ENCODE measurements at places on chromosomes 13 and 19. TPM values are rescaled to one million over a fixed set of nuclear protein-coding genes. Genes with fewer than 3 reads are reported as not detected.
A peak's percentile ranks its signal among the peaks of the same experiment; 100 is the strongest.

GRCh38 chr19:3813473-3814392 is 27.6 kb upstream of the MATK start:
- DNase-seq = no peak

DNA sequence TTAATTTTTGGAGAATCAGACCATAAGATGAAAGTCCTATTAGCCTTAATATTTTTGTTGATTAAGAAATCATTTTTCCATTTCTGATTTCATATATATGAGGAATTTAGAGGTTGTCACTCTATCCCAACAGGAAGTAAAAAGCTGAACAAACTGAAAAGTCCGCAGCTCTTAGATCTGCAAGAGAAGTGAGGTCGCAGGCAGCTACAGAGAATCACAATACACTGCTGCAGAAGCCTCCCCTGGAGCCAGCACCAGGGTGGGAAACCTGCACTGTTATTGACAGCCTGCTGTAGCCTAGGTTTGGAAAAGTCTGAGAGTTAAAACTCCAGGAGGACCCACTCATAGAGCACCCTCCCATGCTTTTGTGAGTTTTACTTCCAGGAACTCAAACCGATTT is 29.9 kb downstream of the TNFRSF19 start:
- no peak for DNase-seq

DNA sequence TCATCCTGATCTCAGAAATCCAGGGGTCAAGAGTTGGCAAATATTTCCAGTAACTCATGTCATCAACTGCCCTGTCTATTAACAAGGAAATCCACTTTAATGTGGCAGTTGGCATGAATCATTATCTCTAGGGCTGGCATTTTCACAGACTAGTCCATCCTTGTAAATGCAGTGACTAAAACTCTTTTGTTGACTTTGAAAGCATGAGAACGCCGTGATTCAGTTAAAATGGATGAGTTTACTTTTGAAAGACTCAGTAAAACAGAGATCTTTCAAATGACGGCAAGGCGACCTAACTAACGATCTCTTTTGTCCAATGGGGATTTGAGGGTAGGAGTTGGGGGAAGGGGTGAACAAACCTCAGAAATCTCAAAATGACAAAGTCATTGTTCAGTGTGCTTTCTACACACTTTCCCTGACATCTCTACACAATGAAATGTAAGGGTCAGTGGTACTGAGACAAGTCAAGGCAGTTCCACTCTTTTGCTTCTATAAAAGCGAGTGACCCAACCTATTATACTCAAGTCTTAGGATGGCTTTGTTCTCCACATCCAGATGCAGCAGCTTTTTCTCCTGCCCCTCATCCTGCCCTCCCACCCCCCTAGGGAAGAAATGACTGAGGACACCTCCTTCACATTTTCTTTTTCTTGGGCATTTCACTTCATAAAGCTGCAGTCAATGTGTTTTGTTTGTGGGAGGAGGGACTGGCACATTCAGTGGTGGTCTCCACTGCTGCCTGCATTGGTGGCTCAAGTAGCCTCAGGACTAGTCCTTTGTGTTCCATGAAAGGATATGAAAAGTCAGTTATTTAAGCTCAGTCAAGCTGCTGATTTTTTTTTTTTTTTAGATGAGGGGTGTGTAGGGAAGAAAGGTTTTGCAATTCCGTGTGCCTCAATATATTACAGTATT is 200.5 kb downstream of the ABCC4 start:
- DNase-seq = no peak

GRCh38 chr19:42079886-42080763 is 4.2 kb downstream of the ZNF574 start:
- DNase-seq = no peak

DNA sequence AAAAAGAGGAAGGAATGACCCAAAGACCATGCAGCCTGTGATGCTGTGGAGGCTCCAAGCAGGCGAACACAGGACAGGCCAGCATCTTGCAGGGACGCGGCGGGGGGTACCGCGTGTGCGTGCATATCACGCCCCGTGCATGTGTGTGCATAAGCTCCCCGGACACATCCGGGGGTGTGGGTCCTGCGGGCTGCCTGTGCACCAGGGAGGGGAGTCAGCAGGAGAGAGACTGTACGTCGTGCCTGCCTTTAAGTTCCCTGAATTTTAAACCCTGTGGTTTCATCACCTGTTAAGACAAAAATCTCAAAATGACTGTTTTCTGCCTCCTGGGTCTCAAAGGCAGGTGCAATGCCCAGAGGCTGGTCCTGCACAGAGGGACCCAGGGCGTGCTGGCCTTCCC is 16.6 kb downstream of the ADAT3 start:
- DNase-seq = no peak

DNA sequence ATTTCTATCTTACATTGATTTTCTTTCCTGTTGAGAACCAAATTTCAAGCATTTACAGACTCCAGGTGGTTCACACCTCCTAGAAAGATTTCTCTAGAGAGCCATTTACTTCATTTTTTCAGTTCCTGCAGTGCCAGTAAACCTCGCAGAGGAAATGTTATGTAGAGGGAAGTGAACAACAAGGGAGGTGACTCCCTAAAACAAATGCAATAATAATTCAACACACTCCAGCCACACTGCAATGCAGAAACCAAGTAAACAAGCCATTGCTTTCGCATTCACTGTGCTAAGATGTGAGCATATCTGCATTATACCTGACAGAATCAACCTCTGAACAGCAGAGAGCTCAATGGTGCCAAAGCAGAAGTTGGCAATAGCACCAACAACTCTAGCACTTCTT is 215.1 kb downstream of the RBM26 start:
- DNase-seq = no peak

- DNase-seq = no peak
Observed at GRCh38 chr13:101917833-101918661, 465.6 kb downstream of the ITGBL1 start.

- DNase-seq = no peak
Observed at GRCh38 chr19:49555600-49556411, 24.6 kb downstream of the NOSIP start.

DNA sequence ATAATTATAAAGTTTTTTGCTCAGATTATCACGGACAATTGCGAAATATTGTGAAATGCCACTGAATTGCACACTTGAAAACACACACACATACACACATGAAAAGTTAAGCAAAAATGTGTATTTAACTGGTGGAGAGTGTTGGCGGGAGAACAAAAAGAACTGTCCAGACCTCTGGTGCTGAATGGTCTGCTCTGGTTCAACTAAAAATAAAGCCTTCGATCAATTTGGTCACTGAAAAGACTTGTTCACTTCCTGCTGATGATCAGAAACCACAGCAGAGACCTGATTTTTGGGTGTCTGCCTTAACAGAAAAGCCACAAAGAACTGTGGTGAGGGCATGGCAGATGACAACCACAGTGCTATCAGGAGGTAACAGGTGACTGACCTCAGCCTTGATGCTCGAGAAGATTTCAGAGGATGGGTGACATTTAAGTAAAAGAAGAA is 4.0 kb upstream of the IGFL1 start:
- no peak for DNase-seq

DNA sequence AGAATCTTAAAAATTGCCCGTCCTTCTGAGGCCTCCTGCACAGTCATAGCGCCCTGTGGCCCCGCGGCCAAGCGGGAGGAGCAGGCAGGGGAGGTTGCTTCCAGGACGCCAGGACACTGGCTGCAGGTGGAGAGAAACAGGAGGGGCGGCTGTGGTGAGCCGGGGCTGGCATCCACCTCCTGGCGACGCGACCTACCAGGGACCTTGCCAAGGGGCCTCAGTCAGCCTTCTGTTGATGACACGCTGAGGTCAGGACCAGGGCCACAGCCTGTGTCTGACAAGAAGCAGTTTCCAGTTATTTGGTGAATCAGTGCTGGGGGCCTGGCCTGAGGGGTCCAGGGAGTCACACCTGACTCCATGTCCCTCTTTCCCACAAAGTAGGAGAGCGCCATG is 13.3 kb upstream of the MKNK2 start:
- no peak for DNase-seq

DNA sequence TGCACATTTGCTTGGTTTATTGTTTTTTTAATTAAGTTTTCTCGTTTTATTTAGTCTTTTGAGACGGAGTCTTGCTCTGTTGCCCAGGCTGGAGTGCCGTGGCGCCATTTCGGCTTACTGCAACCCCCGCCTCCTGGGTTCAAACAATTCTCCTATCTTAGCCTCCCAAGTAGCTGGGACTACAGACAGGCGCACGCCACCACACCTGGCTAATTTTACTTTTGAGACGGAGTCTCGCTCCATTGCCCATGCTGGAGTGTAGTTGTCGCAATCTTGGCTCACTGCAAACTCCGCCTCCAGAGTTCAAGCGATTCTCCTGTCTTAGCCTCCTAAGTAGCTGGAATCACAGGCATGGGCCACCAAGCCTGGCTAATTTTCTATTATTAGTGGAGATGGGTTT is 1.3 kb downstream of the RPS9 start:
- no peak for DNase-seq

DNA sequence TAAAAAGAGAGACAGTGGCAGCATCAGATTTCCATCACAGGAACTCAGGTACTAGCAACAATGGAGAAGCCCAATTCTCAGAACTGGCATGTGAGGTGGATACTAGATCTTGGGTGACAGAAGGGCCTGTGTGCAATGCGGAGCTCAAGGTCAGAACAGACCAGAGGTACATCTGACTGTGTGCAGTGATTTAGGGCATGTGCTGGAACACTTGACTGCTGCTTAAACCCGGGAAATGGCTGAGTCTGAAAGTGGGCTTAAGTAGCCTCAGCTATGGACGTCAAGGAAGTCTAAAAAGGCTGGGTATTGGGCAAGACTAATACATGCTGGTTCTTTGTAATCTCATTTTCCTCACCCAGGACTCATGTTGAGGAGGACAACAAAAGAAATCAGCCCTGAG is 182.2 kb downstream of the LACC1 start:
- no peak for DNase-seq

DNA sequence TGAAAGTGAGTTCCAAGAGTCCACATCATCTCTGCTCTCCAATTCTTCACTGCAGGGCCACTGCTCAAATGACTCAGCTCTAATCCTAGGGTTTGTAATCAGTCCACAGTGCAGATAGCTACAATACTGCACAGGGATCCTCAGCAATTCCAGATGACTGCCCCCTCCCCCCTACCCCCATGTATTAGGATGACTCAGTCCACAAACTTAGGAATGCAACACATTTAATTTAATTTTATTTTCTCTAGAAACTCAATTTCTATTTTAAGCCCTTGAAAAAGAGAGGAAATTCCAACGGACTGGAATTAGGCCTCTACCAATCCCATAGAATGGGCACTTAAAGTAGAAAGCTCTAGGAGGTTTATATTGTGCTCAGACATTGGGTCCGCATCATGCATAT is 173.8 kb upstream of the SOX21 start:
- no peak for DNase-seq

- DNase-seq = no peak
Observed at GRCh38 chr13:75258159-75258782, 223.7 kb downstream of the TBC1D4 start.

GRCh38 chr19:35212241-35212640 is 16.3 kb downstream of the FAM187B start:
- no peak for DNase-seq

DNA sequence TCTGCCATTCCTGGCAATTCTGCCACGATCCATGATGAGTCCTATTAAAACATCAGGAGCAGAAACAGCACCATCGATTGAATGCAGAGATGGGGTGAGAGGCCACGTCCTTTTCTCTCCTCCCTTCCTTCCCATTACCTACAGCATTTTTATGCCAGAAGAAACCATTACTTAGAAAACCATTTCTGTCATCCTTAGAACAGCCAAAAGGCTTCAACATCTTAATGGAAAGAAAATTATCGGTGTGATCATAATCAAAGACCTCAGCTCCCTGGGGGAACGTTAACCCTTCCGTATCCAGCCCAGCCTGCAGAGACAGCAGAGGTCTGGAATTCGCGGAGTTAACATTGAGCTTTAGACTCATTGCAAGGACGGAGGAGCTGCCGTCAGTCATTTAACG is 56.0 kb upstream of the SIAH3 start:
- no peak for DNase-seq

- DNase-seq = no peak
Observed at GRCh38 chr19:4929186-4929585, 19.9 kb downstream of the UHRF1 start.

DNA sequence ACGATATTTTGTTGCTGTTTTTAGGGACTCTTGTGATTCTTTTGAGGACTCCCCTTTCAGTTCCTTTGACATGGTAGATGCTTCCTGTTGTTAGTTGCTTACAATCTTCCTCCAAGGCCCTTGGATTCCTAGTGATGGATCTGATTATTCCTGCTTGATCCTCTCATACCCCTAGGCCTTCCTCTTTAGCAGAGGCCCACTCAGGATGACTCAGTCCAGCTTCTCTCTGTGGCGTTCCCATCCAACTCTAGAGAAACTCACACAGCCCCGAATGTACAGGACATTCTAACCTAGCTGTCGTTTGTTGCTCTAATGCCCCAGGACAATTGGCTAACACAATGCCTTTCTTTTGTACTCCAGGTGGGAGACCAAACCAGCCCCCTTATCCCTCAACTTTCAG is 191.4 kb downstream of the POSTN start:
- no peak for DNase-seq

GRCh38 chr19:2315818-2316353 is 7.9 kb upstream of the LINGO3 start:
- DNase-seq = peak; percentile 94

- DNase-seq = no peak
Observed at GRCh38 chr13:34383728-34384127, 558.3 kb upstream of the NBEA start.

DNA sequence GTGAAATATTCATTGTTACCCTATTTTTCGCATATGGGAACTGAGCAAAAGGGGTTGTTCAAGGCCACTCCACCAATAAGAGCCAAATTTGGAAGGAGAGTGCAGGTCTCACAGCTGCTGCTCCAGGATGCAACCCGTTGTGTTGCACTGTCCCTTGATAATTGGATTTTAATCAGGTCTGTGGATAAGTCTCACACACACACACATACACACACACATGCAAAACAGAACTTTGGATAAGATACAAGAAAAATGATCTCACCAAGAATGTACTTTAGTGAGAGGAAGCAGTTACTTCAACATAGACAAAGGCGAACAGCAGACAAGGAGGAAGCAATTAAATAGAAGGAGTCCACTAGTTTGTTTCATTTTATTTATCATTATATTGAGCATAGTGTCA is 127.3 kb upstream of the EDNRB start:
- DNase-seq = no peak

GRCh38 chr19:35206379-35206778 is 22.2 kb downstream of the FAM187B start:
- no peak for DNase-seq

- no peak for DNase-seq
Observed at GRCh38 chr13:111971891-111972780, 94.8 kb upstream of the SOX1 start.

DNA sequence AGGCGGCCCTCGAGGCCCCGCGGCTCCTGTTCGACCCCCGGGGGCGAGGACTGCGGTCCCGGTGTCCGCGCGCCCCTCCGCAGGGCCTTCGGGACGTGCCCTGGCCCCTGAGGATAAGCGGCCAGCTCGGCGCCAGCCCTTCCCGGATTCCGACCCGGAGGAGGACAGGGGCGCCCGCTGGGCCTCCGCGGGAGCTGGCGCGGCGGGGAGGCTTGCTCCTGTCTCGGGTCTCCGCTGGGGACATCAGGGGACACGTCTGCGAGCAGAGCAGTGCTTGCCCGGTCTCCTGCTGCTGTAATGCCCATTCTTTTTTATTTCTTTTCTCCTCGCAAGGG is 829 bp downstream of the B3GLCT start:
- DNase-seq = peak; percentile 80

GRCh38 chr19:916645-917322 is 349 bp upstream of the KISS1R start:
- DNase-seq = no peak

FBXW9 gene
- total RNA-seq = 1.7 TPM

KLHL1 gene
- not detected for total RNA-seq

RFPL4A gene
- not detected for total RNA-seq

COL4A2 gene
- total RNA-seq = 126 TPM

LIM2 gene
- not detected for total RNA-seq

DIAPH3 gene
- 0.46 TPM for total RNA-seq

Data from Right ventricle myocardium inferior (tissue), 1 donor.